Occipital lobe (tissue), 3 donors: ENCODE measurements at places on chromosomes 5 and 9.

- no peak for DNase-seq
These were observed 819 bp downstream of the LCN2 start for GRCh38 chr9:128149951-128150593.

GRCh38 chr9:34177593-34178435 is 1.0 kb upstream of the UBAP1 start:
- DNase-seq: no peak

DNA sequence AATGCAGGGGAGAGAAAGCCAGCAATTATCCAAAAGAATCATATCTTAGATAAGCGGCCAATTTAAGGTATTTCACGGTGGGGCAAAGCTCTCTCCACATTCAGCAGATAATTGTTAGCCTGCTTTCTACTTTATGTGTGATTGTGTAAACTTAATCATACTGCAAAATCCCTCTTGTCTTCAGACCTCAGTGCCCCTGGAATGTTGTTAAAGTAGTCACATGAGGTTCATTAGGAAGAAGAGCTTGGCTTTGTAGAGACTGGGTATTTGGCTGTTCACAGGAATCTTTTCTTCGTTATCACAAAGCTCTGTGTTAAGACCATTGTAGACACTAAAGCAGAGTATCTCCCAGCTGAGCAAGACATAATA is 127.0 kb downstream of the RFK start:
- no peak for DNase-seq

DNA sequence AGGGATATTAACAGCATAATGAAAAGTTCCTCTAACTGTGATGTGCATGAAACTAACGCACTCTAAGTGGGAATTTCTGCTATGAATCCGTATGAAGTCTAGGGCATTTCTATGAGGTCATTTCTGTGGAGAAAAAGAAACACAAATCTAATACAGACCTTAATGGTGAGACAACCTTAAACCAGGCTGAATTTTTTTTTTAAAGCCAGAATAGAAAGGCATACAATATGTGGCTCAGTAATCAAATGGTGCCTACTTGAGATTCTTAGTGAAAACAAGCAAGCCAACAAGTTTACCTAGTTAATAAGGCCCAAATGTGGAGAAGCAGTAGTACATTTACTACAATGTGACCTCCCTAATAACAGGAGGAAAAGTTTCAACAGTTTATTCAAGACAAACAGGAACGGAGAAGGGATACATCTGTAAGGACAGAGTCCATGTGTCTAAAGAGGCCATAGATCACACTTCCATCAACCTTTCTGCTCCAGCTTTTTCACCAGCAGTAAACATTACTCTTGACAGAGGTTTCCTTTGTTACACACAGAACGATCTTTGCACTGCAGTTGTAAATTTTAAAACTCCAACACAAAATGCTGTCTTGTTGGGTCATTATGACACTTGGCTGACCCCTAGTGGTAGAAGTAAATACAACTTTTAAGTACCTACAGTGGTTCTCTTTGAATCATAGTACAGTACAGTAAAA is 26.2 kb downstream of the CARNMT1 start:
- DNase-seq: no peak

- DNase-seq: no peak
These were observed 40.4 kb upstream of the HAND1 start for GRCh38 chr5:154518438-154518867.

- DNase-seq: no peak
These were observed 11.1 kb downstream of the IL33 start for GRCh38 chr9:6226696-6227095.

DNA sequence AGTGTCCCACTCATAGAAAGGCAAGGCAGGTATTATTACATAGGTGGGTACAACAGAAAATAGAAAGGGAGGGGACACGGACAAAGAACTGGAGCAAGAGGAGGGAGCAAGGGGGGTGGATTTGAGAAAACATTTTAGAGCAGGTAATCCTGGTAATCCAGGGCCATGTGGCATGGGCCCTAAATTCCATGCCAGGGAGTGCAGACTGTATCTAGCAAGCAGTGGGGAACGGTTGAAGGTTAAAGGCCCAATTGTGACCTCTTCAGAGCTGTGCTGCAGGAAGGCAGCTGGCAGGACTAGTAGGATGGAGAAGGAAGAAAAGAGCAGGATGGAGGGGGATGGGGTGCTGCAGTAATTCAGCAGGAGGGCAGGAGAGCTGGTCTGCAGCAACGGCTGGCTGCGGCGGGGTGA is 75.2 kb downstream of the PDE6A start:
- DNase-seq: no peak

DNA sequence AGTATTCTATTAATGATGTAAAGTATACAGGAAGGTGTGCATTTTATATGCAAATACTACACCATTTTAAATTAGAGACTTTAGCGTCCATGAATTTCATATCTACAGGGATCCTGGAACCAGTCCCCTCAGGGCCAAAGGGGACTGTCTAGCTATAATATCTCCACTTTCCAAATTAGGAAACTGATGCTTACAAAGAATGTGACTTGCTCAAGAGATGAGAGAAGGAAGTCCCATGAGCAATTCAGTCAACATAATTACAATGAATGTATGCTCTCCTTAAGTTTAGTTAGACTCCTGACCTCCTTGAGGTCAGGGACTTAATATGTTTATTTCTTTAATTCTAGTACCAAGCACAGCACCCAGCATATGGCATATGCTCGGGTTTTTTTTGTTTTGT is 23.7 kb downstream of the NIPBL start:
- no peak for DNase-seq

- DNase-seq: no peak
These were observed 437 bp upstream of the TRIM41 start for GRCh38 chr5:181222630-181223057.

DNA sequence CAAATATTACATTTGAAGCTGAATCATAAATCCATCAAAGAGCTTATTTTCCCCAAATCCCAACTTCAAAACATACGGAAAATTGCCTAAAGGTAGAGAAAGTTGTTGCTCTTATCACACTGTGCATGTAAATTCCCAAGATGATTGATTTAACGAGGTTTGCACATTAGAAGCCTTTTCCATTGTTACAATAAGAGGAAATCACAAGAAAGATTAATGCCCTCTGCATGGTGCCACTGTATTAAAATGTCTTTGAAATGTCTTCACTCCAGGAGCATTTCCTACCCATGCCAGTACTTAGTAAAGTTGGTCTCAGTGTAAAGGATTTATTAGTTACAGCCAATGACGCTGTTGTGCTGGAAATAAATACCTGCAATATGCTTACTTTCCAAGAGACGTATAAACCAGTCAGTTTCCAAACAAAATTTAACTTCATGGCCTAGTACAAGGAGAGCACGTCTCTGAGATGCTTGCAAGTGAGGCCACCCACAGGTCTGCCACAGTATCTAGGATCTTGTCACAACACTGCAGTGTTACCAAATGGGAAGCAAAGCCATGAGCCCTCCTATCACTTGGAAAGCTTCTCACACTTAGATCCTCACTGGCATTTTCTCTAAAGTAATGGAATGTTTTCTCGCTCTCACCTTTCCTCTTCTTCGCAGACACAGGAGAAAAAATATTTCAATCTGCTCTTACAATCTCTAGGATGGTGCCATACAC is 112.4 kb downstream of the CETN3 start:
- DNase-seq: no peak

GRCh38 chr9:78573205-78573604 is 276.3 kb downstream of the PSAT1 start:
- DNase-seq: no peak

- no peak for DNase-seq
These were observed 11.4 kb downstream of the MACROH2A1 start for GRCh38 chr5:135387629-135387960.

DNA sequence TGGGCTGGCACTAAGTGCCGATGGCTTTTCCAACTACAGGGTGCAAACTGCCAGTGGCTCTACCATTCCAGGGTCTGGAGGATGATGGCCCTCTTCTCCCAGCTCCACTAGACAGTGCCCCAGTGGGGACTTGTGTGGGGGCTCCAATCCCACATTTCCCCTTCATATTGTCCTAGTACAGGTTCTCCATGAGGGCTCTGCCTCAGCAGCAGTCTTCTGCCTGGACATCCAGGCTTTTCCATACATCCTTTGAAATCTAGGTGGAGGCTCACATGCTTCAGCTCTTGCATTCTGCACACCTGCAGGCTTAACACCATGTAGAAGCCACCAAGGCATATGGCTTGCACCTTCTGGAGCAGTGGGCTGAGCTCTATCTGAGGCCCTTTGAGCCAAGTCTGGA is 70.3 kb downstream of the TSSK1B start:
- DNase-seq: no peak

DNA sequence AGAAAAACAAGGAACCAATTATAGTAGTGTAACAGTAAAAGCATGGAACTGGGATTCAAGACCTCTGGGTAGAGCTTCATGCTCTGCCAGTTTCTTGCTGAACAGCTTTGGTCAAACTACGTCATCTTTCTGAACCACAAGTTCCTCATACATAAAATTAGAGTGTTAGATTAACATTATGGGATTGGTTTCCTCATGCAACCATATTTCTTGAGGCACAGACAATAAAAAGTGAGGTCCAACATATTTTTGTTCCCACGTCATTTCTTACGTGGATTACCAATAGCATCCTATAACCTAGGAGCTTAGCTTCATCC is 354.8 kb downstream of the TMEM232 start:
- DNase-seq: no peak

DNA sequence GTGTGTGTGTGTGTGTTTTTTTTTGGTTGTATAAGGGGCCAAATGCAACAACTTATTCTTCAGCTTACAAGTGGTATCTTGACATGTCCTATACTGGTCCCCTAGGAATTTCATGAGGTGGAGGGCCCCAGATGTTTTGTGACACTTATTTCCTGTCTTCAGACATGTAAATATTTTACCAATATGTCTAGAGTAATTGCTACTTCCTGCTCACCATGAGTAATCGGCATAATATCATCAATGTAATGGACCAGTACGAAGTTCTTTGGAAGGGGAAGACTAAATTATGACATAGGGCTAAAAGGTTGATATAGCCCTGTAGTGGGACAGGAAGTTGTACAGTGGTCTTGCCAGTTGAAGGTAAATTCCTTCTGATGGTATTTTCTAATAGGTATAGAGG is 3.7 kb upstream of the OTULIN start:
- no peak for DNase-seq

- no peak for DNase-seq
These were observed 26.7 kb downstream of the MARCHF11 start for GRCh38 chr5:16152601-16153568.

GRCh38 chr9:85001925-85002324 is 332.4 kb downstream of the NTRK2 start:
- DNase-seq: no peak

- no peak for DNase-seq
These were observed 10.0 kb upstream of the NDST1 start for GRCh38 chr5:150497989-150498317.

GRCh38 chr9:34628656-34629490 is at the start of gene ARID3C:
Gene ARID3C, minus strand, starts transcription at chr9:34629066. Its CDS starts 1,052 bp downstream, at chr9:34628014.
- DNase-seq: no peak

GRCh38 chr5:90886381-90886780 is 327.8 kb downstream of the ADGRV1 start:
- DNase-seq: no peak

GRCh38 chr5:178818094-178818493 is 41.7 kb upstream of the ZNF354B start:
- DNase-seq: no peak

GRCh38 chr5:179923436-179923835 is 15.7 kb upstream of the TBC1D9B start:
- DNase-seq: no peak

DNA sequence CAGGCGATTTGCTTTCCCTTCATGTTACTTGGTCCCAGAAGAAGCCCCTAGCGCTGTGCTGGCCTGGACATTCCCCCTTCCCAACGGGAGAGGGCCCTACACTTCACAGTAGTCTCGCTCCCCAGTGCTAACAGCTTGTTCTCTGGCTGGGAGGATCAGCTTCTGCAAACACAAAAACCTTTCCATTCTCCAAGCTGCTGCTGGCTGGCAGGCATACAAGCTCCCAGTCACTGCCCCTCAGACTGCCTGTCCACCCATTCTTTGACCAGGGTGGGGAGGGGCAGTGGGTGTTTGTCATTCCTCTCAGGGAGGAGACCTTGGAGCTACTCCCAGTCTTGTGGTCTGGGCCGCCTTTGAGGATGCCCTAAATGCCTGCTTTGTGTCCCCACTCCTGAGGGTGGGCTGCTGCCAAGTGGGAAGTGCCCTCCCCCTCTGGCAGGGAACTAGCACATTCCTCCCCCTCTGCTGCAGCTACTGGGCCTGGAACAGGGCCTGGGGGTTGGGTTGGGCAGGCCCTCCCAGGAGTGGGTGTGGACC is 20.8 kb downstream of the ENHO start:
- peak; percentile 93 for DNase-seq

- no peak for DNase-seq
These were observed 10.8 kb upstream of the MGAT1 start for GRCh38 chr5:180813420-180813819.

DNA sequence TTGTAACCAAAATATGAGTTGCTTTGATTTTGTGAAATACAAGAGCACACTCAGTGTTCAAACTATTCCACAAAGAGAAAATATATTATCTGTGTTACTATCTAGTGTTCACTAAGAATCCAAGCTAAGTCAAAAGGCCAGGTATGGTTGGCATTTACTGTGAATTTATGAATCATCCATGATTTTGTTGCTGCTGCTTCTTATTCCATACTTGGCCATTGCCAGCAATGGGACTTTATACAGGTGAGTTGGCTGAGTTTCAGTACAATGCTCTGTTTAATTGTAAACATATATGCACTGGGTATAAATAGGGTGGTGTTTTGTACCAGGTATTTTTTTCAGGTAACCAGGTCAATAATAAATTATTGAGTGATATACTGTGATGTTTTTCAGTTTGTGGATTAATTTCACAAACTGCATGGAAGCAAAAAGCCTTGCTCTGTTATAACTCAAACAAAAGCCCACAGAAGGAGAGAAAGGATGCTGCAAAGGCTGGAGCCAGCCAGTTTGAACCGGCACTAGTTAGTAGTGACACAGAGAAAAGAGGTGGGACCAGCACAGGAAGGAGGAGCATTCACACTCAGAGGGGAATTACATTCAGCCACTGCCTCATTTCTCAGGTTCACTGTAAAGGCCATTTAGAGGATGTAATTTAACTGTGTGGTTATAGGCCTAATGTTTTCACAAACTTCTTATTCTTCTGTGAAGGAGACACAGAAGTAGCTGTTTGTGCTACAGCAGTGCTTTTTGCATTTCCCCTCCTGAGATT is 381.8 kb downstream of the ADGRV1 start:
- no peak for DNase-seq

GRCh38 chr9:78622126-78622525 is 325.2 kb downstream of the PSAT1 start:
- DNase-seq: no peak

GRCh38 chr5:118551716-118552115 is 436.6 kb downstream of the DTWD2 start:
- DNase-seq: no peak

DNA sequence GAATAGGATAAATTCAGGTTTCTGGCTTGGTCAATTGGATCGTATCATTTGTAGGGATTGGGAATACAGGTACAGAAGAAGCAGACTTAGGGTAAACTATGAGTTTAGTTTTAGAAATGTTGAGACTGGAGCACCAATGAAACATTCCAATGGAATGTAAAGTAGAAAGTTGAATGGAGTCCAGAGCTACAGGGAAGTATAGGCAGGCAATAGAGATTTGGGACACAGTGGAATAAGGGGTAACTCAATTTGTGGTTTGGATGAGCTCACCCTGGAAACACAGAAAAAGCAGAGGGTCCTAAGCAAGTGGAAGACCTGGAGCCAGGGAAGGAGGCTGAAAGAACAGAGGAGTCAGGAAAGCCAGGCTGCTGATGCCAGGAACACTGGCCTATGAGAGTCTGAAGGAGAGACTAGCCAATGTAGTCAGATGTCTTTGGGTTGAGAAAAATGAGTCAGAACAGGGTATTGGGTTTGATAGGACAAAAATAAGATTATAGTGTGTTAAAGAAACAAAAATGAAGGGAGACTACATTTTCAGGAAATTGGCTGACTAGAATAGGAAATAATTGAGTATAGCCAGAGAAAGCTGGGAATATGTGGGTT is 72.8 kb downstream of the STARD4 start:
- DNase-seq: no peak
